ENCODE measurements at places on chromosomes 12 and 14.

- no peak for DNase-seq
These were observed 79.7 kb upstream of the DIO3 start for GRCh38 chr14:101481557-101481956.

- DNase-seq, result no peak
These were observed 23.1 kb upstream of the SNAPC1 start for GRCh38 chr14:61739133-61739532.

DNA sequence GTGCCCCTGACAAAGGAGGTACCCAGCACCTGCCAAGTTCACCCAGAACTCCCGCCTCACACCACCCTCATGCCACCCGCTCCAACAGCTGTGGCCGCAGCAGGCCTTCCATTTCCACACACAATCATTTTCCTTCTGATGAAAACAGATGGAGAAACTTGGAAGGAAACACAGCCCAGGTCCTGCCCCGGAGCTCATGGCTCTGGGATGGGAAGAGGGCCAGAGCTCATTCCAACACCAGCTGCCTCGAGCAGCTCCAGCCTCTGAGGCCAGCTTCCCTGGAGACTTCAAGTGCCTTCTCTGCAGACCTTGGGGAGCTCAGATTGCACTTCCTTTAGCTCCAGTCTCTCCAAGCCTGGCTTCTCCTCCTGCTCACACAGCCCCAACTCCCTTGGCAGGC, 55.1 kb upstream of the CMKLR1 start:
- DNase-seq, result peak; percentile 13

- peak; percentile 61 for DNase-seq
These were observed 474 bp downstream of the KCNK10 start for GRCh38 chr14:88322504-88323085.

GRCh38 chr12:53299101-53299453, 418 bp upstream of the MYG1 start:
- no peak for DNase-seq

DNA sequence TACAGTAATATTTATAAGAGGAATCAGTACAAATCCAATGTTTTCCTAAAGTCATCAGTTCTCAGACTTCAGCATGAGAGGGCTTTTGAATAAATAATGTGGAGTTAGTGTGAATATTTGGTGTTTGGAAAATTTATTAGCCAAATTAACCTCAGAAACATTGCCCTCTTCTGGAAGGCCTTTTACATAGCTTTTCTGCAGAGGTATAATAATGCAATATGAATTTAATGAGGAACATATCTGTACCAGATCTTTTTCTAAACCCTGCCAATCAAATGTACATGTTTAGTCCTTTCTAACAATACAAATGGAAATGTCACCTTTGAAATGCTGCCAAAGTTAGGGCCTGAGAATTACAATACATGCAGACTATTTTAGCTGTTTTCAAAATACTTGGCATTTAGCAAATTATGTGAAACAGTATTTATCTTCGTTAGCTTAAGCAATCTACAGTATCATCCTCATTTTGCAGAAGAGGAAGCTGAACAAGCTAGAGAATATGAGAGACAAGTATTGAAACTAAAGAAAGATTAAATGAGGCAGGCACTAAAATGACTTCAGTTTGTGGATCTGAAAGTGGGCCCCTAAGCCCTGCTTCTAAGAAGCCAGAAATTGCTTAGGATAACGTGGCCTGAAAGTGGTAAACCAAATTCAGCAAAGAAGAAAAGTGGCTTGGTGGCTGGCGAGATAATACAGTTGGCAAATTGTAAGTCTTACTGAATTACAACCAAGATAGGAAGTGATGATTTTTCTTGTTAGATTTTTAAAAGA, 60.4 kb upstream of the MANSC4 start:
- no peak for DNase-seq

- peak; percentile 42 for DNase-seq
These were observed 118.3 kb downstream of the MED13L start for GRCh38 chr12:116159175-116159574.

- DNase-seq, result no peak
These were observed 65.6 kb upstream of the USP15 start for GRCh38 chr12:62194616-62195015.

DNA sequence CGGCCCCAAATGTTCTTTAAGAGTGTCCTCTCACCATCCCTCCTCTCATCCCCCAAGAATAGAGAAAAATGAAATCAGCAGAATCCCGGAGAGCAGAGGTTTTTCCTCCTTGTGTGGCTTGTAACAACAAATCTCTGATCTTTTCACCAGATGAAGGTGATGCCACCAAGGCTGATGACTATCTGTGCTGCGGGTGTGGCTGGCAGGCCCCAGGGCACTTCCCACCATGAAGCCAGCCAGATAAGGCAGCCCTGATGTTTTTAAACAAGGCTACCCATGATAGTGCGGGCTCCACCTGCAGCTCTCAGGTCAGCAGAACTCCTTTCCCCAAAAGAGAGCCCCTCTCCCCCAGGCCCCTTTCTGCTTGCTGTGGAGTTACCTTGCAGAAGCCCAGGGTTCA, 58.0 kb upstream of the PARP11 start:
- DNase-seq, result no peak

GRCh38 chr14:104602933-104603325, 1.6 kb downstream of the TMEM179 start:
- no peak for DNase-seq

DNA sequence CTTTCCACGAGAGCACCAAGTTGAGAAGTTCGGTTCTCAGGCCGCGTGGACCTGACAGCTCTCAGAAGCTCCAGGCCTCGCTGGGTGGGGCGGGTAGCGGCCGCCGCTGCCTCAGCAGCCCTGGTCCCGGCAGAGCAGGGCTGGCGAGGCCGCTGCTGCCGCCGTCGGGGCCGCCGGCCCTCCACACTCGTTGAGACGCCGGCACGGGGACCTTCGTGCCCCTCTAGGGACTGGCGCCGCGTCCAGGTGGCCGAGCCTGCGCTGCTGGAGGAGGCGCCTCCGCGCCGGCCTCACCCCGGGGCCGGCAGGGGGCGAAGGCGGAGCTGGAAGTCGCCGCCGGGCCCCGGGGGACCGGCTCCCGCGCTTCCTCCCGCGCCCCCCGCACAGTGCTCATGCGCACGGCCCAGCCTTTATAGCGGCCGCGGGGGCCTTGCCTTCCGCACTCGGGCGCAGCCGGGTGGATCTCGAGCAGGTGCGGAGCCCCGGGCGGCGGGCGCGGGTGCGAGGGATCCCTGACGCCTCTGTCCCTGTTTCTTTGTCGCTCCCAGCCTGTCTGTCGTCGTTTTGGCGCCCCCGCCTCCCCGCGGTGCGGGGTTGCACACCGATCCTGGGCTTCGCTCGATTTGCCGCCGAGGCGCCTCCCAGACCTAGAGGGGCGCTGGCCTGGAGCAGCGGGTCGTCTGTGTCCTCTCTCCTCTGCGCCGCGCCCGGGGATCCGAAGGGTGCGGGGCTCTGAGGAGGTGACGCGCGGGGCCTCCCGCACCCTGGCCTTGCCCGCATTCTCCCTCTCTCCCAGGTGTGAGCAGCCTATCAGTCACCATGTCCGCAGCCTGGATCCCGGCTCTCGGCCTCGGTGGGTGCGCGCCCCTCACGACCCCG, at the start of gene COCH:
COCH (plus strand) TSS at position 440 of the 879 bp plus-strand sequence; CDS start at position 820, 380 bp downstream.
- no peak for DNase-seq
